ENCODE measurements at places on chromosomes 16 and 17. TPM values are rescaled to one million over a fixed set of nuclear protein-coding genes. Genes with fewer than 3 reads are reported as not detected.
A peak's percentile ranks its signal among the peaks of the same experiment; 100 is the strongest.

- DNase-seq = peak; percentile 76
Observed at GRCh38 chr17:50079334-50080095, 15.6 kb upstream of the PDK2 start.

DNA sequence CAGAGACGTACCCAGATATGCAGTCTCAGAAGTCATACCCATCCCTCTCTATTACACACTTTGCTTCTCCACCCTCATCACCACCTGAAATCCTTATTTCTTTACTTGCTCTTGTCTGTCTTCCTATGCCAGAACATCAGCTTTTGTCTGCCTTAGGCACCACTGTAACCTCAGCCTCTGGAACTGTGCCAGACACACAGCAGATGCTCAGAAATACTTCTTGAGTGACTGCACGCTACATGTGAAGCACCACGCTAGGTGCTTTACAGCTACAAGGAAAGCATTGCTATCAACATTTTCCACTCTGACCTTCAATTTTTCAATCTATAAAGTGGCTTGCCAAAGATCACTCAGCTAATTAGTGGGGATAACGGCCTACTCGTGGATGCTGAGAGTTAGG is 226.8 kb downstream of the CHD9NB start:
- DNase-seq = no peak

- DNase-seq = no peak
Observed at GRCh38 chr16:68345351-68345810, 34.6 kb downstream of the PRMT7 start.

DNA sequence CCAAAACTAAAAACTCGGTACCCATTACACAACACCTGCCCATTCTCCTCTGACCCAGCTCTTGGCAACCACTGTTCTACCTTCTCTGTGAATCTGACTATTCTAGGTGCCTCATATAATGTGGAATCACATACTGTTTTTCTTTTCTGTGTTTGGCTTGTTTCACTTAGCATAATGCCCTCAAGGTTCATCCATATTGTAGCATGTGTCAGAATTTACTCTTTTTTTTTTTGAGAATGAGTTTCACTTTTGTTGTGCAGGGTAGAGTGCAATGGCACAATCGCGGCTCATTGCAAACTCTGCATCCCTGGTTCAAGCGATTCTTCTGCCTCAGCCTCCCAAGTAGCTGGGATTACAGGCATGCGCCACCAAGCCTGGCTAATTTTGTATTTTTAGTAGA is 59.5 kb upstream of the RBL2 start:
- no peak for DNase-seq

DNA sequence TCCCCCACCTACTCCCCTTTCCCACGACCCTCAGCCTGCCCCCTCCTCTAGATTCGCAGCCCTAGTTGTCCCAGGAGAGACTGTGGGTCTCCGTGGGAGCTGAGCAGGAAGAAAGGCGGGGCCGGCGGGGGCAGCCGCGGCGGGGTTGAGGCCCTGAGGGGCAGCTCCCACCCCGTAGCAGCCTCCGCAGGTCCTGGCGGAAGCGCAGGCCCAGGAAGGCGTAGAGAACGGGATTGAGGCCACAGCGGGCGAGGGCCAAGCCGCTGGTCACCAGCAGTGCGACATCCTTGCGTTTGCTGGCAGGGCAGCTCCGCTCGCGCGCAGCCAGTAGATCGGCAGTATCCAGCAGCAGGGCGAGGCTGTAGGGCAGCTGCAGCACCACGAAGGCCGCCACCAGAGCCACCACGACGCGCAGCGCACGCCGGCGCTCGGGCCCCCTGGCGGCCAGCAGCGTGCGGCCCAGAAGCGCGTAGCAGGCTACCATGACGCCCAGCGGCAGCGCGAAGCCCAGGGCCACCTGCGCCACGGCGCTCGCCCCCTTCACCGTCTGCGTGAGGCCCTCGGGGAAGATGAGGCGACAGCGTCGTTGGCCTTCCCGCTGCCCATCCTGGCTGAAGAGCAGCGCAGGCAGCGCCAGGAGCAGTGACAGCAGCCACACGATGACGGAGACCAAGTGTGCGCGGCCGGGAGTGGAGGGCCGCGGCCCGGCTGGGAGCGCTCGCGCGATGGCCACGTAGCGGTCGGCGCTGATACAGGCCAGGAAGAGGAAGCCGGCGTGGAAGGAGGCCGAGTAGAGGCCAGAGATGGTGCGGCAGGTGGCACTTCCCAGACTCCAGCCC is 1.9 kb downstream of the CCR10 start:
- DNase-seq = peak; percentile 90

DNA sequence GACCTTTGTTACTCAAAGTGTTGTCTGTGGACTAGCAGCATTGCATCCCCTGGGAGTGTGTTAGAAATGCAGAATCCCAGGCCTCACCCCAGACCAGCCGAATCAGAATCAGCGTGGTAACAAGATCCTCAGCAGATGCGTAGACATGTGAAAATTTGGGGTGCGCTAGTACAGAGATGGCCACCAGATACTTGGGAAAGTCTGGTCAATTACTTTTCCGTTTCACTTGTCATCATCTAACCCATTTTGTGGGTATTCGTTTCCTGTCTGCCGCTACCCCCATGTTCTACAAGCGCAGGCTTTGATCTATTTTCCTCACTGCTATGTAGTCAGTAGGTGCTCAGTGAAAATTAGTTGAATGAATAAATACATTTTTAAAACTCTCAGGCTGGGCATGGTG is 33.1 kb upstream of the HERPUD1 start:
- DNase-seq = no peak

GRCh38 chr16:89733792-89734191 is 12.5 kb downstream of the ZNF276 start:
- DNase-seq = no peak

- no peak for DNase-seq
Observed at GRCh38 chr16:52805559-52806168, 247.0 kb downstream of the CHD9NB start.

DNA sequence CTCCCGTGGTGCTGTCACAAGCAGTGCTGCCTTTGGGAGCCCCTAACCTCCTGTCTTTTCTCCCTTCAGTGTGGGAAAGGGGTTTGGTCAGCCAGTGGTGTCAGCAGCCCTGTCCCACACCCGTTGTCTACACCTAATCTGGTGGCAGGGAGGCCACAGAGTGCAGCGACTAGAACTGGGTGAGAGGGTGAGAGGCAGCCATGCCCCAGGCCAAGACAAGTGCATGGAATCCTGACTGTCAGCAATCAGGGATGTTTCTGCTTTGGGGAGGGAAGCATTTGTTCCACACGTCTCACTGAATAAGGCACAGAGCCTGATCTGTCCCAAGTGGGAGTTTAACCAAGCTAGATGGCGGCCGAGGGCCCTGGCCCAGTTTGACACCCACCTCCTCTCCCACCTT is 1.4 kb upstream of the ZNF267 start:
- DNase-seq = no peak

DNA sequence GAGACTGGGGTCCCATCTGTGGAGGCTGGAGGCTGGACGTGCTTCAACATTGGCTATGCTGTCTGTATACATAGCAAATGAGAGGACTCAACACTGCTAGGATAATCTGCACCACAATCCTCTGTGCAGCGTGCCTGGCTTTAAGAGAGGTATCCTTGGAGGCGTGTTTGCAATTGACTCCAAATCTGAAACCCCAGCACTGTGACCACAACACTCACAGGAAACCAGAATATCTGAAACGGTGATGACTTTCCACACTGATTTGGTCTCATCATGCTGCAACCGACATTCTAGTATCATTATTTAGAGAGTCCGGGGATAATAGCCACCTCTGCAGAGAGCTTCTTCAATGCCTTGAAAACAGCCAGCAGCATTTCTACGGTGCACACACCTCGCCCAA is 35.1 kb downstream of the TLE7 start:
- no peak for DNase-seq

GRCh38 chr17:82301300-82301915 is 16.0 kb downstream of the CD7 start:
- DNase-seq = no peak

DNA sequence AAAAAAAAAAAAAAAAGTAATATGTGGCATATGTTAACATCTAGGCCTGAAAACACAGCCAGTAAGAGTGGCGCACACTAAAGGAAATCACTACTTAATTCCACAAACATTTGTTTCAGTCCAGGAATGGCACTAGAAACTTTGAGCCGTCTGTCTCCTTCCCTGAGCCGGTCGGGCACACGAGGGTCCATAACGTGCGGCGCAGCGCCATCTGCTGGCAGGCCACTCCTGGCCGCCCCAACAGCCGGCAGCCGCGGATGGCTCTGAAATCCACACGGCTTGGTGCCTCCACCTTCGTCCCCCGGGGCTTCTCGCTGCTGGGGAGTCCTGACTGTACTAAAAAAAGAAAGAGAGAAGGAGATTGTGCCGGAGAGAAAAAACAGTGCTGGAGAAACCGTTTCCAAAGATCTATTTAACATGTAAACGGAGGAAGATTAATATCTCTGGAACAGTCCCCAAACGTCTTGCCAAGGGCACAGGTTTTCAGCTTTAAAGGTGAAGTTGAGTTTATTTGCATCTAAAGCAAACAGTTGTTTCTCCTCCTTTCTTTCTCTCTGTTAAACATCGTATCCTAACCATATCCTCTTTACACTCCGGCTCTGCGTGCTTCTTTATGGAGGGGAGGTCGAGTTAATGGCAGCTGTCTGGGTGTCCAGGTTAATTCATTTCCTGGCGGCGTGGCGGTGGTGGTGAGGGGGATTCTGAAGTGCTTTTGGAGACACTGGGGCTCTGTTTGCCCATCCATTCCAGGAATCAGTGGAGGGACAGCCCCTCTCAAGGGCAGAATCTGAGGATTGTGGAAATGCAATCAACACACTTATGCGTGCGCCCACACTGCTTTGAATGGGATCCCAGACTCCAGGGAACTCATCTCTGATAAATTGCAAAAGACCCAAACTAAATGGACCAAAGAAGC is 611.3 kb upstream of the SALL1 start:
- DNase-seq = no peak

- no peak for DNase-seq
Observed at GRCh38 chr16:84937196-84938005, 73.9 kb downstream of the ZDHHC7 start.

GRCh38 chr16:14232106-14232864 is 161.2 kb downstream of the MRTFB start:
- DNase-seq = no peak

GRCh38 chr17:57405491-57406072 is 149.3 kb downstream of the MSI2 start:
- no peak for DNase-seq

DNA sequence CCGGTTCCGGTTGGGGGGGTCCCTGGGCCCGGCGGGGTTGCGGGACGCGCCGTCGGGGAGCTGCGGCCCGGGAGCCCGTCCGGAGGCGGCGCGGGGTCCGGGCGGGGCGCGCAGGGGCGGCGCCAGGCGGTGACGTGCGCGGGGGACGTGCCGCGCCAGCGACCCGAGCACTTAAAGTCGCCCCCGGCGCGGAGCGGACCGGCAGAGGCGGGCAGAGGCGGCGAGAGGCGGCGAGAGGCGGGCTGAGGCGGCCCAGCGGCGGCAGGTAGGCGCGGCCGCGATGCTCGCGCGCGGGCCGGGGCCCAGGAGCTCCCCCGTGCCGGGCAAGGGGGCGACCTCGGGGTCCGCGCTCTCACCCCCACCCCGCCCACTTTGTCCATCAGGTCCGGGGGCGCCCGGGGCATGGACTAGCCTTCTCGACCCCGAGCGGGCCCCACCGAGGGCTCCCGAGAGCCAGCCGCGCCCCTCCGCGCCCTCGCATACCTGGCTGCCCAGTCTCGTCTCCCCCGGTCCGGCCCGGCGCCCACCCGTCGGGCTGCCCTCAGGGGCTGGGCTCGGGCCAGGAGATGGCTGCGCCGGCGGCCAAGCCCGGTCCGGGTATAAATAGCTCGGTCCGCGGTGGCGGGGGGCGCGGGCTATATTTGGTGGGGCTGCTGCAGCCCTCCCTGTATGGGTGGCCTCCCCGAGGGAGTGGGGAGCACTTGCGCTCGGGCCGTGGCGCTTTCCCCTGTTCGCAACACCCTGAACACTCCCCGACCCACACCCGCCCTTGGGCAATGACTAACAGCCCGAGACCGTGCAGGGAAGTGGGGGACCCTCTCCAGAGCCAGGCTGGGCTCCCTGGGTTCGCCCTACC is at the start of gene SLC16A3:
SLC16A3 (plus strand) TSS at position 201 of the 856 bp plus-strand sequence. CDS start 6,967 bp downstream, outside the sequence.
- DNase-seq = peak; percentile 70

DNA sequence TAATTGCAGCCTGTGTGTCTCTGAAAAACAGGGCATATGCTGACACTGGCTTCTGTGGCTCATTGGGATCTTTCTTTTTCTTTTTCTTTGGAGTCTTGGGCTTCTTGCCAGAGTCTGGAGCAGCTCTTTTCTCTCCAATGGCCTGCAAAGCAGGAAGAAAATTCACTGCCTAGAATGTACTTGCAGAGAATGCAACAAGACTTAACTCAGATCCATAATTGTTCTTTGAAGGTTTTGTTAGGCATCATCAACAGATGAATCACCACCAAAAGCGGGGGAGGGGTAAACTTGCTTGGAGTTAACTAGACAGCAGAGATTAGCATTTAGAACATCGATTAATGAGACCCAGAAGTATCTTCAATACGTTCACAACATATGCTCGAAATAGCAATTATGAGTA is 100.9 kb downstream of the TOX3 start:
- no peak for DNase-seq

DNA sequence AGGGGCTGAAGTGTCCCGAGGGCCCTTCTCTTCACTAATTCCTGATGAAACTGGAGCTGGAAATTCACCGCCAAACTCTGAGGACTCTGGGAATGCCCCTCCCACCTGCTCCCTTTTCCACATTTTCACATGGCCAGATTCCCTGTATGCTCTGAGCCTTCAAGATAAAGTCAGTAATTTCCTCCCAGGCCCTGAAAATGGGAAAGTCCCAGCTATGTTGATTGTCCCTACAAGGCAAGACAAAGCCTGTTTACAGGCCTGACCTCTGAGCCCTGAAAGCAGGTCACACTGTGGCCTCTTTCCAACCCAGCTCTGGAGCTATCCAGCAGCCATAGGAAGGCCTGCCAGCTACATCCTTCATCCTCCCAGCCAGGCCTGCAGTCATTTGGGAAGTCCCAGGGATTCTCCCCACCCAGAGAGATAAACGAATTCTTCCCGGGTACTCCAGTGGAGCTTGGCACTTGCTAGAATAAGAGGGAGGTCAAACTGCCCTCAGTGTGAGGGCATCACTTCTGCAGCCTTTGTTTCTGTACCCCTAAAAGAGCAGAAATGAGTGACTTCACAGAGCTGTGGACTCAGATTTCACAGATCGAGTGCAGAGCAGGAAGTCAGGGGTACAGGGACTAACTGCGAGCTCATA is 19.6 kb upstream of the CCL2 start:
- peak; percentile 55 for DNase-seq

GRCh38 chr16:86923656-86924055 is 345.3 kb downstream of the FOXL1 start:
- no peak for DNase-seq

The KCNAB3 gene
- total RNA-seq = 2.1 TPM

The OTOP3 gene
- total RNA-seq = 9.3 TPM

The DNAI2 gene
- total RNA-seq = not detected

The C16orf89 gene
- 1.4 TPM for total RNA-seq

The CACNG1 gene
- not detected for total RNA-seq

The ACBD4 gene
- 84.6 TPM for total RNA-seq

The CCL5 gene
- total RNA-seq = 5.8 TPM

Data from Peyer's patch (tissue), 4 donors.